ENCODE measurements at places on chromosomes 5 and 9.

GRCh38 chr9:134342746-134343115 is 16.5 kb downstream of the RXRA start:
- DNase-seq = no peak

DNA sequence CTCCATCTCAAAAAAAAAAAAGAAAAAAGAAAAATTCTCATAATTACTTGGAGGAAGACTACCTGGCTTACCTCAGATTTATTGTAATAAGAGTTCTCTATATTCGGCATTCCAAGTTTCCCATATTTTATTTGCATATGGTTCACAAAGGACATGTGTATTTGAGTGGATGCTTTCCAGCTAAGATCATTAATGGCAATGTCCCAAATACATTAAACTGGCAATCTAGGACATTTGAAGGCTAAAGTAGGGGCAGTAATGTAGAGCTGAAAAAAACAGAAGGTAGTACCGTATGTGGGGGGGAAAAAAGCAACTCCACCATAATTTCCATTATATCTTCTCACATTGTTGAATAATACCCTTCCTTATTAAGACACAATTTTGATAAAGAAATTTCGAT is 4.9 kb downstream of the TUT7 start:
- no peak for DNase-seq

DNA sequence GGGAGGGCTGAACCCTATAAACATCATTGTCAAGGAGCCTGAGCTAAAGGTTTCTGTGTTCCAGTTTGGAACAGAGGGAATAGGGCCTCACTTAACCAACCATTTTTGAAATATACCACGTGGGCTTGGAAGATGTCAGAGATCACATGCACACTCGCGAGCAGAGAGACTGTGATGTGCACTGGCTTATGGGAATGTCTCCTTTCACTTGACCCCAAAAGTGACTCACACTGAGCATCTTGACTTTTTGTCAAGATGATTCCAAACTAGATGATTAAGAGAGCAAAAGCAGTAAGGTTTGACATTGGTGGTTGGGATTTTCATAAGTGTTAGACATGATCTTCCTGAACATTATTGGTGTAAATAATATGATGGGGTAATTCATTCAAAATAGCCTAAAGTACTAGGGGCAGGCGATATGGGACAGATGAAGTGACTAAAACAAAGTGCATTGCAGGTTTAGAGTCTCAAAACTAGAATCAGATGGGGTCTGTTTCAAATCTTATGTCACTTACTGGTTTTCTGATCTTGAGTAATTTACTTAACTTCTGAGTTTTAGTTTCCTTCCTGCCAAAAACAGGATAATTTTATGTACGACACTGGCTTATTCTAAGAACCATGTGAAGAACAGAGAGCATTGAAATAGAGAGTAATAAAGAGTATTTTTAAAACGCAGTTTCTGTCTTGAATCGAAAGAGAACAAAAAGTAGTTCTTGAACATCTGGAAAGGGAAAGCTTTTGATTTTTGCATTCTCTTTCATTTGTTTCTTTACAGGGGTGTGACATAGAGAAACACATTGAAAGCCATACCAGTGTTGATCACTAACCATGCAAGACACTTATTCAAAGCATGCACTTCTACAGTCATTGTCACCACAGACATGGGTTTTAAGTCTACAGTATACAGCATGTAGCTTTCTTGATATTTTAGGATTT is 383.0 kb downstream of the DIRAS2 start:
- no peak for DNase-seq

DNA sequence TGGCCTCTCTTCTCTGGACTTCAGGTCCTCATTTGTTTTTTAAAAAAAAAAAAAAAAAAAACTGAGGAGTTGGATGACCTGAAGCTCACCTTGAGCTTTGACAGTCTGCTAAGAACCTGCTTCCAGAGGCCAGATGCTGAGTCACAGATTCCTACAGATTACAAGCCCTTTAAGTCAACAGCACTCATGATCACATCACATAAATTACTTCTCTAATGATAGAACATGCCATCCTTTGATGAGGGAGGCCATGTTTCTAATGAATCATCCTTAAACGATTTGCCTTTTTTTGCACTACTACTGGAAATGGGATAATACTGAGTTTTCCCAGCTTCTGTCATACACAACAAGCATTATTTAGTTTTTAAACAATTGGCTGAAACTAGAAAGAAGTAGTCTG is 34.2 kb upstream of the MYOT start:
- DNase-seq = no peak

- DNase-seq = no peak
Observed at GRCh38 chr5:119280380-119280779, 75.4 kb upstream of the TNFAIP8 start.

GRCh38 chr5:179795049-179795862 is 1.5 kb downstream of the LTC4S start:
- DNase-seq = no peak

- DNase-seq = peak; percentile 90
Observed at GRCh38 chr5:173615884-173616576, 420 bp downstream of the BOD1 start.

GRCh38 chr9:123864251-123864650 is 65.7 kb downstream of the DENND1A start:
- DNase-seq = no peak

DNA sequence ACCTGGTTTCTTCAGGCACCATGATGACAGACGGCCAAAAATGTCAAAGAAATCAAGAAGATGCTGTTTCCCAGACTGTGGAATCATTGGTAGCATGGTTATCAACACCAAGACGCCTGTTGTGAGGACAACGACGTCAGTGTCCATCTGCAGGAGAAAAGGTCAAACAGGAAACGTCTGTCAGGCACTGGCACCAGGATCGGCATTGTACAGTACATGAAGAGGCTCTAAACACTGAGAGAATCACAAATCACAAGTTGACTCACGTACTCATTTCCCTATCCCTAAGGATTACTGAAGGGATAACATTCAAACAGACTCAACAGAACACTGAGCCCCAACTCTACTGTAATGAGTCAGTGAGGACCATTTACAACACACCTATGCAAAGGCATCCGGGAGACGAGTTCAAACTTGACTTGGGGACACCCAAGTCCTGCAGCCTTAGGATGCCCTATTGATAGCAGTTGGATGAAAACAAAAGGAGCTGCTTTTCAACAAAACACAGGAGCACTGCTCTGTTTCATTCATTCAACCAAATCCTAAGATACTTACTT is 21.0 kb downstream of the TSC1 start:
- DNase-seq = no peak

DNA sequence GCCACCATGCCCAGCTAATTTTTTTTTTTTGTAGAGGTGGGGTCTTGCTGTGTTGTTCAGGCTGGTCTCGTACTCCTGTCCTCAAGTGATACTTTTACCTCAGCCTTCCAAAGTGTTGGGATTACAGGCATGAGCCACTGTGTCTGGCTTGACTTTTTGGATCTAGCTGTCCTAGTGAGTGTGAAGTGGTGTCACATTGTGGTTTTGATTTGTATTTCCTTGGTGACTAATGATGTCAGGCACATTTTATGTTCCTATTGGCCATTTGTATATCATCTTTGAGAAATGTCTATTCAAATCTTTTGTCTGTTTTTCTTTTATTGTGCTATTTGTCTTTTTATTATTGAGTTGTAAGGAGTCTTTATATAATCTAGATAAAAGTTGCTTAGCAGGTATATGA is 53.5 kb upstream of the MCCC2 start:
- peak; percentile 38 for DNase-seq

- DNase-seq = no peak
Observed at GRCh38 chr9:31142456-31142855, 1242.0 kb upstream of the ACO1 start.

GRCh38 chr5:177097016-177097985 is 10.6 kb downstream of the FGFR4 start:
- no peak for DNase-seq

All from Kasumi-1 (cell line).